Activated naive CD8-positive, alpha-beta T cell treated with anti-CD3 and anti-CD28 coated beads, Interleukin-2, amount 50 U/mL, for 16 hours (primary cell): ENCODE measurements at places on chromosomes 5 and 9.

- no peak for DNase-seq
Measured at GRCh38 chr5:154764967-154765366, 9.8 kb downstream of the LARP1 start.

DNA sequence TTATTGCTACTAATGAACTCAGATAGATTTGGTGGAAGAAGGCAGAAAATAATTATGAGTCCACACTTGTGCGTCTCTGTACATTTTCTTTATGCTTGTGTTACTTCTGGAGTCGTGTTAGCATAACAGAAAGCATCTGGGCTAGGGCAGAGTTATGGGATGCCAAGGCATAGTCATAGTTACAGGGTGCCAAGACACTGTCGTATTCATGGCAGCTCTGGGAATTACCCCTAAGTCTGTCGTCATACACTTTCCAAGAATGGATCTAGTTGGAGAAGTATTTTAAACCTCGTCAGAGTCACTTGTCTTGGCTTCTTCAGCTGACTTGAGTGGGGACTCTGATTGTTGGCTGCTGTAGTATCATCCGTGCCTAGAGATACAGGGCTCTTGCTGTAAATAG is 27.7 kb downstream of the CAMK4 start:
- DNase-seq, result no peak

- DNase-seq, result no peak
Measured at GRCh38 chr9:89690334-89690912, 85.6 kb downstream of the GADD45G start.

DNA sequence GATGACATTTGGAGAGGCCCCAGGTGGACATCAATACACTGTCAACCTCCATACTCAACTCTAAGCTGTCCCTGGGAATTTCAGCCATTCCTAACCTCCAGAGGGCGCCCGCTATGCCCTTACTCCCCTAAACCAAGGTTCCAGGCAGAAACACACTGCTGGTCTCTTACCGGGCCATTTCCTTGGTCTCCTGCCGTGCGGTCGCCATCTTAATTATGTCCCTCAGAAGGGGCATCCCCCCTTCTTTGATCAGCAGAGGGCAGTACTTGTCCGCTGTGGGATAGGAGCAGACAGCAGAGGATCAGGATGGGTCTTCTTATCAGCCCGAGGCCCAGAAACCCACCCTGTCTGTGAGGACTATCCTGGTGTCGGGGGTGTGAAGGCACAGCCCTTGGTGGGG is 9.3 kb upstream of the ZDHHC12 start:
- DNase-seq, result no peak

GRCh38 chr5:129766798-129767197 is 18.9 kb downstream of the MINAR2 start:
- no peak for DNase-seq

DNA sequence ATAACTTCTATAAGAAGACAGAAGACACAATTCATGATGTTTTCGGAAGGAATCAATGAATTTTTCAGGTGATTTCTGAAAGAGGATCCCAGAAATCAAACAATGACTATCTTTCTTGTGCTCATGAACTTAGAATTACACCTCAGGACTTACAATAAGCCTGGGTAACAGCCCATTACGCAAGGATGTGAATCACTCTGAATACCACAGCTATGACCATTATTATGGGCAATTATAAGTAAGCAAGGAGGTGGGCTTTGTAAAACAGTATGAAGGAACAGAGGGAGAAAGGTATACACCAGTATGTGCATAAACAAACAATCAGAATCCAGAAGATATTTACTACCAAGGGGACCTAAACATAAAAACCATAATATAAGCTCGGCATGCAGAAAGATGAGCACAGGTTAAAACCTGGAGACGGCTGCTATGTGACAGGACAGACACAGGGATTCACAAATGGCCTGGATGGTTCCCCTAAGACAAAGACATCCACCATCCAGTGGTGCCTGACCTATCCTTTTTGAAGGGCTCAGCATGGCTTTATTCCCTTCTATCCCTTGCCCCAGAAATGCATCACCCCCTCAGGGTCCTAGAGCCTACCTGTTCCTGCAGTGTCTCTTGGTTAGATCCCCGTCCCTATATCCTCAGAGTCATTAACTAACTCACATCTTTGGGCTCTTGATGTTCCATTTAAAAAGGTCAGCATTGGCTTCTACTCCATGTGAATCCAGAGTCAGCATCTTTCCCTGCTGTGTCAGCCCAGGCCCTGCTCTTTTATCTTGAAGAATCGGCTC is 21.8 kb upstream of the PPP2CA start:
- DNase-seq, result no peak

GRCh38 chr9:32161720-32162119 is 222.7 kb upstream of the ACO1 start:
- DNase-seq, result no peak

GRCh38 chr5:170363671-170364070 is 25.5 kb downstream of the KCNMB1 start:
- no peak for DNase-seq

DNA sequence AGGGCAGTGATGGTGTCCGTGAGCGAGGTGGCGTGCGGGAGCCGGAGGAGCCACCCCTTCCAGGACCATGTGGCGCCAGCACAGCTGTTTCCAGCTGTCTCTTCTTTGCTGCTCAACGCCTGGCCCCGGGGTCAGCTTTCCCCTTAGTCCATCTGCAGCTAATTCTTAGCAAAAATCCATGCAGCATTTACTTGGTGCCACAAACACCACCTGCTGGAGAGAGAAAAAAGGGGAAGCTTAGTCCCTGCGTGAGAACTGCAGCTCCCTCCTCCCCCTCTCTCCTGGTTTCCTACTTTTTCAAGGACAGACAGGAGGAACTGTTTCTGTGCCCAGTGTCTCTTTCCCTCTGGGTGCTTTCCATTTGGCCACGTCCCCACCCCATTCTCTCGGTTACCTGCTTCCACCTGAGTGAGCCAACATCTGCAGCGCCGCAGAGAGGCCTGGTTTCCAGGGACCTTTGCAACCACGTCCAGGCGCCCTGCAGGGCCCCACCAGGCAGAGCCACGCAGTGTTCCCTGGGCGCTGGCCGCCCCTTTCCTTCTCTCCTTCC is 3.4 kb downstream of the SLC6A19 start:
- DNase-seq, result no peak

DNA sequence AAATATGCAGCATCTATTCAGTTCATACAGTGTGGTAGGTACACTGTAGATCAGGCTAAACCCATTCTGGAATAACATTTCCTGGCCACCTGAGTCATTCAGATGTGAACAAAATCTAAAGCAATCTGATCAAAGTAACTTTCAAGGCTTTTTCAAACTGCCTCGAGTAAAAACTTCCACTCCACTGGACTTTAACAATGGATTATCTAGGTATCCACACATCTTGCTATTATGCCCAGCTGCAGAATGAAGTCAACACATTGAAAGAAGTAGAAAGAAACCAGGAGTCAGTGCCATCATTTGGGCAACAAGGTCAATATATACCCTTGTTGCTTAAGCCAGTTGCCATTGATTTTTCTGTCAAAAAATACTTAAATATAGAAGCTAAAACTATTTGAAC is 1352.6 kb upstream of the NUDT12 start:
- no peak for DNase-seq

GRCh38 chr5:77993855-77994318 is 217.7 kb upstream of the TBCA start:
- DNase-seq, result no peak

DNA sequence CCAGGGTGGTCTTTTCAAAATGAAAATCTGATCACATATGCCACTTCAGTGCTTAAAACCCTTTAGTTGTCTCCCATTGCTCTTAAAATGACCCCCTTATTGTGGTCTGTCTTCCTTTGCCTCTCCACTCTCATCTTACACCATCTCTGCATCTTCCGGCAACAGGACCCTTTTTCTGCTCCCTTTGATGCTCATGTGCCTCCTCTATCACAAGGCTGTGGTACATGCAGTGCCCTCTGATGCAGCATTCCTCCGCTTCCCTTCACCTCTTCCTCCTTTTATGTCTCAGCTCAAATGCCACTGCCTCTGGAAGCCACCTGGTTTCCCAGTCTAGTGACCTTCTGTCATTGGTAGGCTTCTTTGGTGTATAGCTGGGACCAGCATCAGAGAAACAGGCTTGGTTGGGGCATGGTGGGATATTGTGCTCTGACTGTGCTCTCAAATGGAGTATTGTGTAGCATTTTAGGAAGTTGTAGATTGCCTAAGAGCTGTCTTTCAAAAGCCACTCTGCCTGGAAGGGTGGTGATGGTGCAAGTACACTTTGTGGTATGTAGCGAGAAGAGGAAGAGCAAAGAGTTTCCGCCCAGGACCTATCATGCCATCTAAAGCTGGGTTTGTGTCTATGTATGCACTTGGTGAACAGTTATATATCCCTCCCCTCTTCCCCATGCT is 28.1 kb downstream of the ARHGAP26 start:
- DNase-seq, result no peak

DNA sequence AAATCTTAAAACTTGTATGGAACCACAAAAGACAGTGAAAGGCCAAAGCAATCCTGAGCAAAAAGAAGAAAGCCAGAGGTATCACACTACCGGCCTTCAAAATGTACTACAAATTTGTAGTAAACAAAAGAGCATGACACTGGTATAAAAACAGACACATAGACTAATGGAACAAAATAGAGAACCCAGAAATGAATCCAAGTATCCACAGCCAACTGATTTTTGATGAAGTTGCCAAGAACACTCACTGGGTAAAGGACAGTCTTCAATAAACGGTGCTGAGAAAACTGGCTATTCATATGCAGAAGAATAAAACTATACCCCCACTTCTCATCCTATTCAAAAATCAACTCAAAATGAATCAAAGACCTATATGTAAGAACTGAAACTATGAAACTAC is 390.1 kb downstream of the PRELID2 start:
- no peak for DNase-seq

GRCh38 chr5:168125445-168126199 is 165.8 kb upstream of the WWC1 start:
- DNase-seq, result no peak

DNA sequence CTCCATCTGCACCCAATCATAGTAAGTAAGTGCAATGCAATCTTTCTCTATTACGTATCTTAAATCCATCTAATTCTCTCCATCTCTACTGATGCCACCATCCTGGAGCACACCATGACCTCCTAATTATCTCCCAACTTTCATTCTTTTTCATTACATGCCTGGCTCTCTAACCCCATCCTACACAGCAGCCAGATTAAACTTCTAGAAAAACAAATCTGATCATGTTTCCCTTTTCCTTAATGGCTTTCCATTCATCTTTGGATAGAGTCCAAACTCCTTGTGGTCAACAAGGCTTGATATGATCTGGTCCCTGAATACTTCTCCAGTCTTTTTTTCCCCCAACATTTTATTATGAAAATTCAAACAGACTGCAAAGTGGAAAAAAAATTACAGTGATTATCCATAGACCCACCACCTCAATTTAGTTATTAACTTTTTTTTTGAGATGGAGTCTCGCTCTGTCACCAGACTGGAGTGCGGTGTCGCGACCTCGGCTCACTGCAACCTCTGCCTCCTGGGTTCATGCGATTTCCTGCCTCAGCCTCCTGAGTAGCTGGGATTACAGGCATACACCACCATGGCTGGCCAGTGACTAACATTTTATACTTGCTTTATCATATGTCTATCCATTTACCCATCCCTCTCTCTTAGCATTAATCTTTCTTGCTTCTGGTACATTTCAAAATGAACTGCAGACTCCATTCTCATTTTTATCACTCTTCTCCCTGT is 5.2 kb downstream of the PPP2R2B start:
- DNase-seq, result no peak

DNA sequence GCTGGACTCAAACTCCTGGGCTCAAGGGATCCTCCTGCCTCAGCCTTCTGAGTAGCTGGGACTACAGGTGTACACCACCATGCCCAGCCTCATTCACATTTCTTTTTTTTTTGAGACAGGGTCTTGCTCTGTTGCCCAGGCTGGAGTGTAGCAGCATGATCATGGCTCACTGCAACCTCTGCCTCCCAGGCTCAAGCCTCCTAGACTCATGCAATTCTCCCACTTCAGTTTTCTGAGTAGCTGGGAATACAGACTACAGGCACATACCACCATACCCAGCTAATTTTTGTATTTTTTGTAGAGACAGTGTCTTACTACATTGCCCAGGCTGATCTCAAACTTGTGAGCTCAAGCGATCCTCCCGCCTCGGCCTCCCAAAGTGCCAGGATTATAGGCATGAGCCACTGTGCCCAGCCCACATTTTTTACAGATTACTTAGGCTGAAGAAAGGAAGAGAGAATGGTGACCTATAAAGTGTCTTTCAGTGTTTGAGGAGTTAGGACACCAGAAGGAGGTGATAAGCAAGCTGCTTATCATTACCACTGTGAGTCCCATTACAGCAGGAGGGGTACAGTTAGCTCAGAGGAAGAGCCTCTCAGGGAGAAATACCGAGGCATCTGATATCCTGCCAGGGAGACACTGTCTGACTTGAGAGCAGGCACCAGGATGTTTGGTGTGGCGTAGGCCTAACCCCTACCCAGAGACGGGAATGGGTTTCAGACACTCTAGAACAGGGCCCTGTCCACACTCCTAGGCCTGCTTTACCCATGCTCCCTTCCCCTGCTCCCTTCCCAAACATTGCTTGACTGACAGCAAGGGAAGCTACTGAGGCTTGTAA is 9.7 kb downstream of the FAXDC2 start:
- DNase-seq, result no peak

- DNase-seq, result no peak
Measured at GRCh38 chr5:77636641-77637169, 1.8 kb downstream of the OTP start.

GRCh38 chr5:213803-214395 is 4.1 kb downstream of the CCDC127 start:
- DNase-seq, result no peak

DNA sequence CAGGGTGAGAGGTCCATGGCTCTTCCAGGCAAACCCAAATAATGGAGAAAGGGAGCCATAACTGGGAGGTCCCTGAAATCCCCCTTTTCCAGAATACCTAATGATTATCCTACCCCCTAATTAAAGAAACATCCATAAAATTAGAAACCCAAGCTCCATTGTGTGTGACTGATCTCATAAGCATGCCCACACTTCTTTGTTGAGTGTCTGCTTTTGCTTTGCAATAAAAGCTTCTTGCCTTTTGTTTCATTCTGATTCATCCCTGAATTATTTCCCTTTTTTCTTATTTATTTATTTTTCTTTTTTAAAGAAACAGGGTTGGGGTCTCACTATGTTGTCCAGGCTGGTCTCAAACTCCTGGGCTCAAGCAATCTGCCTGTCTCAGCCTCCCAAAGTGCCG is 33.1 kb downstream of the BTF3 start:
- DNase-seq, result no peak

DNA sequence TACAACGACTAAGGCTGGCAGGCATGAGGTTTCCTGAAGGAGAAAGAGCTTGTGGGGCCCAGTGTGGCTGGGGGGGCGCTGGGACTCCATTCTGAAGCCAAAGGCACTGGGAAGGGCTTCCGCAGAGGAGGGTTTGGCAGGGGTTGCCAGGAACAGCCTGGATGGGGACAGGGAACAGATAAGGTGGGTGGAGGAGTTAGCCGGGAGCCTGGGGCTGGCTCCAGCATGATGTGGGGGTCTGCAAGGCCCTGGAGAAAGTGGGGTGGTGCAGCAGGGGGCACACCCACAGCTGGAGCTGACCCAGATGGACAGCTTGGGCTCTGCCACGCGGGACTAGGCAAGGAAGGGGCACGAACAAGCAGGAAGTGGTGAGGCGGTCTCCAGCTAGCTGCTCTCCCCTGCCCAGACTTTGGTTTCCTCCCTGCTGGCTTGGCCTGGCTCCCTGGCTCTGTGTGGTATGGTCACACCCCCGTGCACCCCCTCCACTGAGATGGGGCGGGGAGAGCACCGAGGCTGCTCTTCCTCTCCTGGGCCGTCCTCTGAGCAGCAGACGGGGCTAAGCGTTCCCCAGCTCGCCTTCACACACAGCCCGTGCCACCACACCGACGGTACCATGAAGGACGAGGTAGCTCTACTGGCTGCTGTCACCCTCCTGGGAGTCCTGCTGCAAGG is at the start of gene LTC4S:
Gene LTC4S, plus strand, starts transcription at position 519 of the 672 bp plus-strand sequence. Its CDS starts 95 bp downstream, at position 614.
- DNase-seq, result no peak

- no peak for DNase-seq
Measured at GRCh38 chr5:178331491-178331996, 98.9 kb upstream of the PHYKPL start.
